ENCODE measurements at places on chromosomes 7 and 10. TPM values are rescaled to one million over a fixed set of nuclear protein-coding genes. Genes with fewer than 3 reads are reported as not detected.

DNA sequence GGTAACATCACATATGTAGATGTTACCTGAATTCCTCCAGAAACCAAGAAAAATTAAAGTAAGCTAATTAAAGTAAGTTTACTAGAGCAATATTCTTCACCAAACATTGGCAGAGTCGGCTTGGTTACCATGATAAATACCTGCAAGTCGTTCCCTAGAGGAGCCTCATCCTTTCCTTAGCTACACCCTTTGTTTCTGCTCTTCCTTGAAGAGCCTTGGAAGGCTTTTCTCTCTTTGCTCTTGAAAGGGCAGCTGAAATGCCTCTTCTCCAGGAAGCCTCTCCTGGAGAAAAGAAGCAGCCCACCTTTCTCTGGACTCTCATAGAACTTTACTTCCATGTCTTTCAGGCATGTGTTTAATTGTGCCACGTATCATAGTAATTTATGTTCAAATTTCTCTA lies 34.9 kb upstream of the CALD1 start:
- no peak for DNase-seq

The CNOT4 gene
- 8.6 TPM for total RNA-seq

The NPY gene
- total RNA-seq, result not detected

The CDC14C gene
- total RNA-seq, result 0.09 TPM

GRCh38 chr10:26300001-26300400 lies 83.4 kb downstream of the GAD2 start:
- DNase-seq, result no peak

The ZC3HAV1 gene
- 25.4 TPM for total RNA-seq

DNA sequence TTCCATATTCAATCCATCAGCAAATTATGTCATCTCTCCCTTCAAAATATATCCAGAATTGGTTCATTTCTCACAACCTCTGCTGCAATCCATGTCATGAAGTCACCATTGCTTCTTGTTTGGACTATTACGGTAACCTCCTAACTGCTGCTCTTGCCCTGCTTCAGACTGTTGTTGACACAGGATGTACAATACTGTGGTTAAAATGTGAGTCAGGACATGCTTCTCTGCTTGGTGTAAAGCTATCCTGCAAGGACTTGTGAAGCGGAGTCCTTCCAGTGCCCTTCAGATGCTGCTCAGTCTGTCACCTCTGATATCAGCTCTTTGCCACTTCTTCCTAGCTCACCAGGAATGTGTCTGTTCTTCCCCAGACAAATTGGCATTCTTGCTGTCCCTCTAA lies 10.4 kb upstream of the NXPH1 start:
- DNase-seq, result peak; percentile 8

All from A172 (cell line).